ENCODE measurements at places on chromosomes 3 and 15.

- no peak for DNase-seq
These were observed 650.8 kb upstream of the SGO1 start for GRCh38 chr3:20836801-20837200.

DNA sequence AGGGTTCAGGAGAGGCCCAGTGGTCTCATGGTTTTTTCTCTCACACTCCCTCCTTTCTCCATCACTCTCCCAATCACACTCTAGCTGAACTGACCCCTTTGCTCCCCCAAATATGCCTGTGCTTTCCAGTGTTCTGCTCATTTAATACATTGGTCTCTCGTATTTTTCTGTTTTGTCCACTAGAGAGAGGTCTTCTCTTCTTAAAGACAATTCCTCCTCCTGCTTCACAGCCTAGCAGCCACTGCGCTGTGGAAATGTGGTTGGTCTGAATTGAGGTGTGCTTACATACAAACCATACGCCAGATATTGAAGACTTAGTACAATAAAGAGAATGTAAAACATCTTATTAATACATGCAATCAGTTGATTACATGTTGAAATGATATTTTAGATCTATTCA, 60.6 kb upstream of the XCR1 start:
- DNase-seq, result no peak

GRCh38 chr3:49397470-49397869, 14.3 kb downstream of the RHOA start:
- peak; percentile 77 for DNase-seq

DNA sequence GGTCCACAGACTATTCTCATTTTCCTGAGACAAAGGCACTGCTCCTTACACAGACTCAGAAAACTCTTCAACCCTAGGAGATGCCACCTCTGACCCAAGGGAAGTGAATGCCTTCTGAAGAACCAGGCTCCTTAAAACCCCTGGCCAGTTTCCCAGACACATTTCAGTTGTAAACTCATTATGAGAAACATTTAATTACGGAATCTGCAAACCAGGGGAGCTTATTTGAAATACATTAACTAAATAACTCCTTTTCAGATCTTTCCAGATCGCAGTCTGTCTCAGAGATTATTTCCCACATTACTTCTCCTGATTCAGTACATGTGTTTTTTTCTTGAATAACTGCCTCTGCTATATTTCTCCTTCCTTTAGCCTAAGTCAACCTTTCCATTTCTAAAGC, 17.6 kb downstream of the MYO5A start:
- DNase-seq, result no peak

DNA sequence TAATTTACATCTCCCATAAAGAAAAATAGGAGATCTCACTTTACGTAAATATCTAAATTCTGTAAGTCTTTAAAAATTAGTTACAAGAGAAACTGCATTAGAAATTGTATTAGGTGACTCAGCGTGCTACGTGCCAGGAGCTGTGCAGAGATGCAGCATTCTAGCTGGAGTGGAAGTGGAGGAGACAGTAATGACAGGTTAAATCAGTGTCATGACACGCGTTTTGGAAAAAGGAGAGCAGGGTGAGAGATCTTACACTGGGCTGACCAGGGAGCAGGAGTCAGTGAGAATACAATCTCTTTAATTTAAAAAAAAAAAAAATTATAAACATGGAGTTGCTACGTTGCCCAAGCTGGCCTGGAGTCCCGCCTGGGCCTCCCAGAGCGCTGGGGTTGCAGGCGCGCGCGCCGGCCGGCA, 635 bp downstream of the TUBGCP5 start:
- DNase-seq, result no peak

DNA sequence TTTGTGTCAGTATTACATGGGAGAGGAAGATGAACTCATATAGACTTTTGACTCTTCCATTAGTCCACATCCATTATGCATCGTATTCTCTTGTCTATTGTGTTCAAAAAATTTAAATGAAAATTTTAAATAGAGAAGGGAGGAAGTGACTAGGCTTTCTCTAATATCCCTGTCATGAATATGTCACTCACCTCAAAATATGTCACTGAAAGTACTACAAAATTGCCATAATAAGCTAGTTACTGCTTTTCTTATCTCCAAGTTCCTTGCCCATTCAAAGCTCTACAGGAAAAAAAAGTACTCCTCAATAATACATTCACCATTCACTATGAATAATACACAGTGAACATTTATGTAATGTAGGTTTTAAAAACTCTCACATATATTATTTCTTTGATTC, 22.3 kb upstream of the GHSR start:
- no peak for DNase-seq

- DNase-seq, result no peak
These were observed 52.4 kb downstream of the ONECUT1 start for GRCh38 chr15:52737720-52738119.

DNA sequence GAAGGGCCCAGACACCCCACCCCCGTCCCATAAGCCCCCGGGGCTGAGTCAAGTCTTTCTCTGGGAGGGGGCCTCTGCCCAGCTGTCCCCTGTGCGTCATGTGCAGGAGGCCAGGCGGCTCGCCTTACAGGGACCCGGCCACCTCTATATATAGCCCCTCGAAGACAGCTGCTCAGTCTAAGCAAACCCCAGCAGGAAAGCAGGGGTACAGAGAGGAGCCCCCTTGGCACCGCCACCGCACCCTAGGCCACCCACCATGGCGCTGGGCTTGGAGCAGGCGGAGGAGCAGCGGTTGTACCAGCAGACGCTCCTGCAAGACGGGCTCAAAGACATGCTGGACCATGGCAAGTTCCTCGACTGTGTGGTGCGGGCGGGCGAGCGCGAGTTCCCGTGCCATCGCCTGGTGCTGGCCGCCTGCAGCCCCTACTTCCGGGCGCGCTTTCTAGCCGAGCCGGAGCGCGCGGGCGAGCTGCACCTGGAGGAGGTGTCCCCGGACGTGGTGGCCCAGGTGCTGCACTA, at the start of gene KLHL40:
KLHL40 (plus strand) TSS at position 175 of the 519 bp plus-strand sequence; CDS start at position 257, 82 bp downstream.
- no peak for DNase-seq

Measured in D341Med (cell line).